Right cardiac atrium (tissue), 5 donors: ENCODE measurements at places on chromosomes 2 and 18. TPM values are rescaled to one million over a fixed set of nuclear protein-coding genes. Genes with fewer than 3 reads are reported as not detected.
A peak's percentile ranks its signal among the peaks of the same experiment; 100 is the strongest.

The IL1R2 gene
- polyA plus RNA-seq = 1.9 TPM

- DNase-seq = no peak
Measured at GRCh38 chr2:203741566-203741965, 35.1 kb downstream of the CD28 start.

- DNase-seq = no peak
Measured at GRCh38 chr2:111042261-111042660, 78.5 kb upstream of the BCL2L11 start.

GRCh38 chr2:189440947-189441708 is at the start of gene WDR75:
TSS of gene WDR75 (plus strand) at chr2:189441474. CDS start at chr2:189441493, 19 bp downstream.
- DNase-seq = peak; percentile 94

The SPATA3 gene
- polyA plus RNA-seq = not detected

DNA sequence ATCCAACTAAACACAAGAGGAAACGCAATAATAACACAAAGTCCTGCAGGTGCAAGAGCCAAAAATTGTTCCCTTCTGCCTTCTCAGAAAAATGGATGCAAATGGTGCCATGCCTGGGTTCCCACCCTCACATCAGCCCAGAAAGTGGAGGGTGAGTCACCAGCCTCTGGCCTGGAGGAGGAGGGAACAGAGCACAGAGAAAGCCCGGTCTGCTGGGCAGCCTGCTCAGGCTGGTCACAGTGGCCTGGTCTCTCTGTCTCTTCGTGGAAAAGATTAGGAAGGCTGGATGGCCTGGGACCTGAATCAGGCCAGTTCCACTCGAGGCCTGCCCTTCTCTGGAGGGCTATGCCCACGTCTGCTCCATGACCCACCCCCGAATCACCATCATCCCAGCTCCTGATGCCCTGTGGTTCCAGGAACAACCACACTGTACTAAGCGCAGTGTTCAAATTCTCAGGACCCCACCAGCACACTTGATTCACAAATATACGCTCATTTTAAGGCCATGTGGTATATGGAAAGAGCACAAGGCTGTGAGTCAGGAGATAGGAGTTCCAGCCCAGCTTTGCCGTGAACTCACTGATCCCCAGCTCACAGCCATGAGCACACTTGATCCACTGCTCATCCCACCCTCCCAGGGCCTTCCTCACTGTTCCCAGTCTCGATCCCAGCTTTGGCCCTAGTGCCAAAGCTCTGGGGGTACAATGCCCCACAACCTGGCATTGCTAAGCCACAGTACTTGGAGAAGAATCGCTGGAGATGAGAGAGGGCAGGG is 82.1 kb downstream of the ZBTB7C start:
- no peak for DNase-seq

The CAPN14 gene
- polyA plus RNA-seq = 0.07 TPM

DNA sequence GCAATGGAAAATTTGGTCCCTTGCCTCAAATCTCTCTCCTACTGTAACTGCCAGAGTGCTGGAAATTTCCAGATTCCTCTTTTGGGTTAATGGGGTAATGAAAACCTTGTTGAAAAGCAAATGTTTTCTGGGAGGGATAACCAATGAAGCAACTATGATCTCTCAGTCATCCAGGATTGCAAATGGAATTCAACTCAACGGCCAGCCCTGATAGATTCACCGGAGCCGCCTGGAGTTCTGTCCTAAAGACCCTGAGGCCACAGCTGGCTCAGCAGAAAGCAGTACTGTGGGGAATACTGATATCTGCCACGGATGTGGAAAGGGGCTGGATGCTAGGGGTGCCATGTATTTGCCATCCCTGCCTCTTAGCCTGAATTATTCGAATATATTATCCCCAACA is 167.8 kb downstream of the NRP2 start:
- no peak for DNase-seq

DNA sequence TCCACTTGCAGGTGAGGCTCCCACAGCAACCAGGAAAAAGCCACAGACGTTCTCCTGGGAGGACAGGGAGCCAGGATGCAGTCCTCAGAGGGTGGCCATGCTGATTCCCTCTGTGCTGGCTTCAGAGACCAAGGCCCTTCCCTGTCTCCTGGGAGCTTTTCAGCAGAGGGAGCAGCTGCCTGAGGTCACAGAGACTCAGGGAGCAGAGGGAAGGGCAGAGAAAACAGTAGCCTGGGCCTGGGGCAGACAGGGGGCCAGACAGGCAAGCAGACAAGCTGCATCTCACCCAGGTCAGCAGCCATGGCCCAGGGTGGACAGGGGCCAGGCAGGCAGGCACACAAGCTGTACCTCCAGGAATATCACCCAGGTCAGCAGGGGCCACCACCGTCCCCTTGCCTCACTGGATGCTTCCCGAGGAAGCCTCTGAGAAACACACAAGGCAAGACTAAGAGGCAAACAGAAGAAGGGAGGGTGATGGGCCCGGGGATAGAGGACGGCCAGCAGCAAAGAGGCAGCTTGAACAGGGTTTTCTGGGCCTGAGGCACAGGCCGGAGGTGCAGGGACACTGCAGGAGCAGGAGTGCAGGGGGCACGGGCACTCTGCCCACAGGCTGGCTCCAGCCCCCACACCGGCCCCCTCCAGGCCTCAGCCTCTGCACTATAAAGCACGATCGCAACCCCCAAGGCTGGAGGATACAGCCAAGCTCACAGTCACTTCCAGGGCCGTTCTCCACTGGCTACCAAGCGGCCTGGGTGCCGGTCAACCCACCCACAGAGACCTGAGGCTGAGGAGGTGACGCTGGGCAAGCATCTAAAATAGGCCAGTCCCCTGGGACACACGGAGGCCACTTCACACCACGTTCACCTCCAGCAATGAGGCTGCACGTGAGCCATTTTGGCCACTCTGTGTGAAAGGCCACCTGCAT is 6.1 kb downstream of the SLC66A2 start:
- no peak for DNase-seq

DNA sequence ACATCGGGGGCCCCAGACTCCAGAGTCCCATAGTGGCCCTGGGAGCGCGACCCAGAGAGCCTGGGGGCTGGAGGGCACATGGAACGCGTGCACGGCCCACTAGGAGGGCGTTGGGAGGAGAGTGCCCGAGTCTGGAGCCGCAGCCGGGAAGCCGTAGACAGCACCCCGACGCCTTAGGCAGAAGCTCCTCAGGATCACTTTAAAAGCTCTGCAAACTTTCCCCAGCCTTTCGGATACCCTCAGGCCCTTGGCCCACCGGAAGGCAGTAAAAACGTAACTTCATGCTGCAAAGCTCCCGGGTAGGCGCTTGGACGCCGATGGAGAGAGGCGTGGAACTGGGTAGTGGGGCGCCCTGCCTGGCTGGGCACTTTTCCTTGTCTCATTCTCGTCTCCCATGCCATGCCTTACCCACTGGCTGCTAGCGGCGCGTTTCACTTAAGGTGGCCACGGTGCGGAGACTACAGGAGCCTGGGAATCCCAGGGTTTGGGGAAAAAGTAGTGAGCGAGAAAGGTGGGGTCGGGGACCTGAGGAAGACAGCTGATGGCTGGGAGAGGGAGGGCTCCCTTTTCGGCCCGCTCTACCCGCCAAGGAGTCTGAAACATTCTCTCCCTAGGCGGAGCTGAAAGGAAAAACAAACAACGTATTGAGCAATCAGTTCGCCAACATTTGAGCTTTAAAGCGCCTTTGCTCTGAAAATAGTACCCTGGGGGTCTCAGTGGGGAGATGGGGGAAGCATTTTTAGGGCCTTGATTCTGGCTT is 141.8 kb downstream of the MEIS1 start:
- peak; percentile 52 for DNase-seq

The TMEM198 gene
- polyA plus RNA-seq = 3.4 TPM

DNA sequence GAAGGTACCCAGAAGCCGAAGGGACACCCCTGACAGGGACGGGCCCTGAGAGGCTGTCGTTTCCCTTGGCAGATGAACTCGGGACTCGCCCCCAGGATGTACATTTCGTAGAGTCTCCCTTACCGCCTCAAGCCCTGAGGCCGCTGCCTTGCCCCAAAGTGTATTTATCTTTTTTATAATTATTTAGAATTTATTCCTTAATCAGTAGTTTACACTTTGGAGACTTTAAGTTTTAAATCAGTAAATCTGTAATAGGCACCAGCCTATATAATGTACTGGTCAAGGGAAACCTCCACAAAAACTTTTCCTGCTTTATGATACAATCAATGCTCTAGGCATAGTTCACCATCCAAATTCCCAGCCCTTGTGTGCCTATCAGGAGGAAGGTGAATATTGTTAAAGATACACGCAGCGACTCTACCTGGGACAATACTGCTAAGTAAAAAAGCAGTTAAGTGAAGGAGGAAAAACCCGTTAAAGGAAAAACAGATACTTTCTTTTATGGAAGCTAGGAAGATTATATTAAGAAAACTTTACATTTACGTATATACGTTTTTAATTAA is 848 bp downstream of the VRK2 start:
- DNase-seq = no peak

The NXPH2 gene
- not detected for polyA plus RNA-seq

The RBM43 gene
- 2.2 TPM for polyA plus RNA-seq

The GKN1 gene
- not detected for polyA plus RNA-seq

The KRTCAP3 gene
- 0.38 TPM for polyA plus RNA-seq

- no peak for DNase-seq
Measured at GRCh38 chr2:52936029-52936428, 831.6 kb upstream of the CHAC2 start.

DNA sequence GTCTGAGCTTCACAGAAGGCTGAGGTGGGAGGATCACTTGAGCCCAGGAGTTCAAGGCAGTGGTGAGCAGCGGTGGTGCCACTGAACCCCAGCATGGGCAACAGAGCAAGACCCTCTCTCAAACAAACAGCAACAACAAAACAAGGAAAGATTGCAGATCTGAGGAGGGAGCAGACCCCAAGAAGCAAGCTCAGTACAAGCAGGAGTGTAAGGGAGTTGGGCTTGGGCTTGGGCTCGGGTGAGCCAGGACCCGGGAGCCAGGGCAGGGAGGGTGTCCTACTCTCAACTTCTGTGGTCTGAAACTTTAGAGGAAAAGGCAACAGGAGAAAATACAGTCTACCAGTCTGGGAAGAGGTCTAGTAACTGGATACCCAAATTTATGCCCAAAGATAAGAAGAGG is 92.0 kb upstream of the RAB12 start:
- no peak for DNase-seq

The SLC38A11 gene
- 0.25 TPM for polyA plus RNA-seq
